Germinal center (tissue), 1 donor: ENCODE measurements at places on chromosomes 4 and X.
A peak's percentile ranks its signal among the peaks of the same experiment; 100 is the strongest.

DNA sequence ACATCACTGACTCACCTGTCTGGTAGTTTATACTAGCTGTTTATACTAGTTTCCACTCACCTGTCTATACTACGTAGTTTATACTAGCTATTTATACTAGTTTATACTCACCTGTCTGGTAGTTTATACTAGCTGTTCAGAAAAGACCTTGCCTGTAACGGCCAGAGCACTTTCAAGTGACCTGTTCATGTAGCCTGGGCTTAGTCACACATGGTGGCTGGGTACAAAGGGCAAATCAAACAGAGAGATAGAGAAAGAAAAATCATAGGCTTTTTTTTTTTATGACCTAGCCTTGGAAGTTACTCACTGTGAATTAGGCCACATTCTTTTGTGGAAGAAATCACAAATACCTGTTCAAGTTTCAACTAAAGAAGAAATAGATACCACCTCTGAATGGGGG is 30.7 kb upstream of the SPANXN4 start:
- DNase-seq: no peak

GRCh38 chr4:74189331-74190043 is 31.6 kb downstream of the MTHFD2L start:
- peak; percentile 45 for DNase-seq

DNA sequence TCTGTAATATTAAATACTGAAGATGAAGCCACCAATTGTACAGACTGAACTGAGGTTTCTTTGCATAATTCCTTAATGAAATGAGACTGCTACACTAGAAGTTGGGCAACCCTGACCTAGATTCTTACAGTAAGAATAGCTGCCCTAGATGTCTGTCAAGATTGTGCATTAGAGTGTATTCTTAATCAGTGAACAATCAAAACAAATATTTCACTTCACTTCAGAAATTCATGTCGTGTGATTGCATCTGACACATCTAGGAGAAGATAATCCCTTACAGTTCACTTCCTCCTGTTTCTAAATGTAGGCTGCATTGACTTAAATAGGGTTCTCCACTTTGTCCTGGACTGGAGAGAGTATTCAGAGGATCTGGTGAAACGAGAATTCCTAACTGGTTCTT is 283.1 kb downstream of the HNRNPD start:
- no peak for DNase-seq

DNA sequence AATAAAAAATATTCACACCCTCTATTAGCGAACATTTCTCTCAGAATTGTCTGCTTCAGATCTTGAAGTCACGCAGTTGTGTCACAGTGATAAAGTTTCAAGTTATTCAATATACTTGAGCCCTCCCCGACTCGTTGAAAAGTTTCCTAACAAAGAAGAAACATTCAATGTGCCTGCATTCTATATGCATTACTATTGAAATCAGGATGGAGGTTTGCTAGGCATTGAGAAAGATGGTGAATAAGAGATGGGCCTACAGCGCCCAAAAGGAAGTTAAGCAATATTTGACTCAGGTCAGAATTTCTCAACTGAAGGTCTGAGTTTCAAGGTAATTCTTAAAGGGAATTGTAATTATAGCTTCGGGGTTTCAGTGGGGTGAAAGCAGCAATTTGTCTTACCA is 6.1 kb downstream of the TCEANC start:
- no peak for DNase-seq

DNA sequence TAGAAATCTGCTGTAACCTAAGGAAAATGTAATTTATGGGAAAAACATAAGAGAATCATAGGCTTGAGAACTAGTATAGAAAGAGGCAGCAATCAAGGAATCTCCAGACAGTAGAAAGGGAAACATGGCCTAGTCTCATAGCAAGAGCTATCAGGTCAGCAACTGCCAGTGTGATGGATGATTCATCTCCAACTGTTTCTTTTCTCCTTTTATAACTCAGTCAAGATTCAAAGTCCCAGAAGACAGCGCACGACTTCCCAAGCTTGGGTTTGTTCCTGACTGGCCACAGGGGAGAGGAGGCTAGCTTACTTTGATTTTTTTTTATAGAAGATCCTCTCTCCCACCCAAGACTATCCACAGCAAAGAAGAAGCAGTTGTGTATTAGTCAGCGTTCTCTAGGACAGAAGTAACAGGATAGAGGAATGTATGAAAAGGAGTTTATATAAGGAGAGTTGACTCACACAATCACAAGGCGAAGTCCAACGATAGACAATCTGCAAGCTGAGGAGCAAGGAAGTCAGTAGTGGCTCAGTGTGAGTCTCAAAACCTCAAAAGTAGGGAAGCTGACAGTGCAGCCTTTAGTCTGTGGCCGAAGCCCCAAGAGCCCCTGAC is 181.5 kb downstream of the GC start:
- DNase-seq: no peak

GRCh38 chrX:115889121-115889890 is 281.2 kb upstream of the AGTR2 start:
- DNase-seq: no peak

DNA sequence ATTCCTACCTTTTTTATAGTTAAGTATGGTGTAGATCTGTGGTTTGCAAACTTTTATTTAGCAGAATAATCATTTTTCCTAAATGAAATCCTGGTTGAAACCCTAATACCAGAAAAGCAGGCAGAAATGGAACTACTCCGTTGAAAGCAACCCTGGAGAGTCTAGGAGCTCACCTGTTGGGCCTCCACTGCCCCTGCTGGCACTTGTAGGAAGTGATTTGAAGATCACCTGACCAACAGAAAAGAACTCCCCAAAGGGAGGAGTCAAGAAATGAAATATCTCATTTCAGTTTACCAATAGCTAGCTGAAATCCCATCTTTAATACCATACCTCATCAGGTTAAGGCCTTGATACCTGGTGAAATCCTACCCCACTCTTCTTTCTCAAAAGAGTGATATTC is 277.1 kb downstream of the KLHL13 start:
- DNase-seq: no peak

- DNase-seq: no peak
Measured at GRCh38 chr4:98539741-98540140, 118.7 kb downstream of the TSPAN5 start.

DNA sequence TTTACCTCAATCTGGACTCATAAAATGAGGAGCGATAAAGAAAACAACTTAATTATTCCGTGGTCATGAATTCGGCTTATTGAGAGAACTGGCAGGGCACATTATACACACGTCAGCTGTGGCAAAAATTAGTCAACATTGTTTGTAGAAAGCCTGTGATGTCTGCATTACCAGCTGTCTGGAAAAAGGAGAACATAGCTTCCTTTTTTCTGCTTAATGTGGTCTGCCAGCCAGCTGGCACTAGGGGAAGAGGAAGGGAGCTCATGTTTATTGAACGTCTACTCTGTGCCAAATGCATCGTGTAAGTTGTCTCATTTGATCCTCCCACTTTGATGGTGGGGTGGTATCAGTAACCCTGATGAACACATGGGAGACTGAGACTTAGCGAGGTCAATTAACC is 367.6 kb downstream of the ARHGAP24 start:
- DNase-seq: peak; percentile 30

GRCh38 chr4:35087218-35087617 is 1157.1 kb downstream of the ARAP2 start:
- no peak for DNase-seq
